Caki2 (cell line): ENCODE measurements at places on chromosomes 6 and 20.

GRCh38 chr6:147829418-147829817, 320.9 kb downstream of the SAMD5 start:
- DNase-seq, result no peak

DNA sequence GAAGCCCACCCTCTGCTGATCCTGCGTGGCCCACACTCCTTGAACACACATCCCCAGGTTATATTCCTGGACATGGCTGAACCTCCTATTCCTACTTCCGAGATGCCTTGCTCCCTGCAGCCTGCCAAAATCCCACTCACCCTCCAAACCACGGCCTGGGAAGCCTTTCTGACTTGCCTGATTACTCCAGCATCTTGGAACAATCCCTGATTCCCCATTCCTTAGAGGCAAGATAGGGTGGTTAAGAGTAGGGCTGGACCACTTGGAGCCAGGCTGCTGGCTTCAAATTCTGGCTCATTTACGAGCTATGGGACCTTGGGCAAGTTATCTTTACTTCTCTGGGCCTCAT, 45.9 kb upstream of the CDH22 start:
- no peak for DNase-seq

- no peak for DNase-seq
These were observed 34.3 kb downstream of the SDHAF4 start for GRCh38 chr6:70601014-70601413.

- peak; percentile 56 for DNase-seq
These were observed 272.8 kb upstream of the SLC35B3 start for GRCh38 chr6:8707956-8708772.

DNA sequence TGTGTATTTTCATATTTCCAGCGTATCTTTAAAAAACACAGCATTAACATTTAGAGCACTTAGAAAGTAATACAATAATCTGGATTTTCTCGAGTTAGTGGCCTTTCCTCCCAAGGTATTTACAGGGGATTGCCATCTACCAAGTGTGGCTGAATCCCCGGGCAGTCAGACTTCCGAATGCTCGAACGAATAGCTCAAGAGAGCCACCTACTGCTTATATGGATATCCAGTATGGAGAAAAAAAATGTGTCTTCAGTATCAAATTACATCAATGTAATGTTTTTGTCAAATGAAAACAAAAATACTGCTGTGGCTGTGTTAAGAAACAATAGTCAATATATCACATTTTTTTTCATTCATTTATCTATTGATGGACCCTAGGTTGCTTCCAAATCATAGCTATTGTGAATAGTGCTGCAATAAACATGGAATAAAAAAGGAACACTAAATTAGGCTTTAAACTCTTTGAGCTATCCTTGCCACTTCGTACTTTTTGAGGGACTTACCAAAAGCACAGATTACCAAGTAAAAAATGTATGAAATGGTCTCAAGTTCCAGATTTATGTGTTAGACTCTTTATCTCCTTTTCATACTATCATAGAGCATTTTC, 654.5 kb upstream of the PTCHD4 start:
- DNase-seq, result peak; percentile 47
